Cardiac ventricle fibroblast (primary cell): ENCODE measurements at places on chromosomes 4 and X. TPM values are rescaled to one million over a fixed set of nuclear protein-coding genes. Genes with fewer than 3 reads are reported as not detected.

GIMD1 gene
- not detected in 2 replicates for total RNA-seq

F9 gene
- total RNA-seq = not detected in 2 replicates

KLHL2 gene
- total RNA-seq = 5.8 and 6.4 TPM in 2 replicates

AMBN gene
- not detected in 2 replicates for total RNA-seq

FMR1NB gene
- not detected in 2 replicates for total RNA-seq

SRPK3 gene
- total RNA-seq = 0.12 TPM in 1 of 2 replicates, not detected in the other
